Activated CD4-positive, alpha-beta T cell treated with anti-CD3 and anti-CD28 coated beads for 36 hours (primary cell): ENCODE measurements at places on chromosomes 11 and 22. TPM values are rescaled to one million over a fixed set of nuclear protein-coding genes. Genes with fewer than 3 reads are reported as not detected.

Gene ASCC2
- total RNA-seq = 69.9 TPM

Gene TMA7B
- 0.96 TPM for total RNA-seq

Gene PHLDA2
- total RNA-seq = 3.7 TPM

Gene C1QTNF4
- total RNA-seq = 0.14 TPM

Gene COA4
- 112 TPM for total RNA-seq
